ENCODE measurements at places on chromosomes 1 and 21.
A peak's percentile ranks its signal among the peaks of the same experiment; 100 is the strongest.

GRCh38 chr1:168085401-168085872, 51.3 kb downstream of the GPR161 start:
- no peak for DNase-seq

DNA sequence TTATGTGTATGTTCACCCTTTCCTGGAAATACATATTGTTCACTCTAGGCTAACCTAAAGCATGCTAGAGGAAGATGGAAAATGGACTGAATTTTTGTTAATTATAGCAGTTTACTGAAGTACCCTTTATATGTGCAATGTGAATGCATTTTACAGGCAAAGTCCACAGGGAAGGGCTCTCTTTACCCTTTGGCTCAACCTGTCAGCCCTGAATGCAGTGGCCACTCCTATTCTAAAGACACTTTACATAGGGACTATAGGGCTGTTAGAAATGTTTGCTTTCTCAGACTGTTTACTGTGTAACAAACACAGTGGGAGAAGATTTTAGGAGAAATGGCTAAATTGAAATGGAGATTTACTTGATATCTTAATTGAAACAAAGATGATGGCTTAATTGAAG, 78.5 kb downstream of the BRINP2 start:
- no peak for DNase-seq

- no peak for DNase-seq
These were observed 66.3 kb upstream of the EDEM3 start for GRCh38 chr1:184820956-184821355.

DNA sequence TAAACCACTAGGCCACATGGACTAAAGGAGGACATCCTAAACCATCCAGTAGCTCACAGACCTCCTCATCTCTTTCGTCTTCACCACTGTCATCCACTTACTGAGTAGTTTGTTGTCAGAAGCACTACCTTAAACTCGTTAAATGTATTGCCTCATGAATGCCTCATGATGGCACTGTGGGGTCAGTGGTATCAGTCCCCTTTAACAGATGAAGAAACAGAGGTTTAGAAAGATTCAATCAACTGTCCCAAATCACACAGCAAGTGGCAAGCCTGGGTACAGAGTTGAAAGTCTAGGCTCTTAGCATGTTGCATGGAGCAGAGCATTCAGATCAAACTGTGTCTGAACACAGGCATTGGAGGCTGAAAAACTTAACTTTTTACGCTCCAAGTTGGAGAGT, 183.6 kb upstream of the KIAA0040 start:
- DNase-seq, result no peak

- DNase-seq, result no peak
These were observed 93.0 kb upstream of the TENT5C start for GRCh38 chr1:117512728-117513321.

DNA sequence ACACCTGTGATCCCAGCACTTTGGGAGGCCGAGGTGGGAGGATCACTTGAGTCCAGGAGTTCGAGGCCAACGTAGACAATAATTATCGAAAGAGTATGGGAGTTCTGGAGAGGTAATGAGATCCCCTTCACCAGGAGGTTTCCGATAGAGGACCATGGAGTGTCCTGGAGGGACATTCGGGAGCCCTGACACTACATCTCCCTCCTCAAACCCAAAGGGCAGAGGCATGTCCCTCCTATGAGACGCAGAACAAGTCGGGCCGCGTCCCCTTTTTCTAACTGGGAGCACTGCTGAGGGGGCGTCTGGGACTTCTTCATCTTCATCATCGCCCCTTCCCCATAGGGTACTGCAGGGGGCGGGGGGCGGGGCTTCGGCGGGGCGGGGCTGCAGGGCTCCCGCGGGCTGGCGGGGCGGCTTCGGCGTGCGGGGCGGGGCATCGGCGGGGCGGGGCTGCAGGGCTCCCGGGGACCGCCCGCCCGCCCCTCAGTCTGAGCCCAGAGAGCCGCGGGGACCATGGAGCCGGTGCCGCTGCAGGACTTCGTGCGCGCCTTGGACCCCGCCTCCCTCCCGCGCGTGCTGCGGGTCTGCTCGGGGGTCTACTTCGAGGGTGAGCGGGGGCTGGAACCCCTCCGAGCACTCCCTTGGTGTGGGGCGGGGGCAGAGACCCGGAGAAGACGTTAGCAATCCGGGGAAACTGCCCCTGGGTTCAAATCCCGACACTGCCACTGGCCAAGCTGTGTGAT, at the start of gene THEMIS2:
Gene THEMIS2 (plus strand): TSS at position 486 of the 743 bp plus-strand sequence. CDS start 28 bp downstream, at position 514.
- DNase-seq, result peak; percentile 77

DNA sequence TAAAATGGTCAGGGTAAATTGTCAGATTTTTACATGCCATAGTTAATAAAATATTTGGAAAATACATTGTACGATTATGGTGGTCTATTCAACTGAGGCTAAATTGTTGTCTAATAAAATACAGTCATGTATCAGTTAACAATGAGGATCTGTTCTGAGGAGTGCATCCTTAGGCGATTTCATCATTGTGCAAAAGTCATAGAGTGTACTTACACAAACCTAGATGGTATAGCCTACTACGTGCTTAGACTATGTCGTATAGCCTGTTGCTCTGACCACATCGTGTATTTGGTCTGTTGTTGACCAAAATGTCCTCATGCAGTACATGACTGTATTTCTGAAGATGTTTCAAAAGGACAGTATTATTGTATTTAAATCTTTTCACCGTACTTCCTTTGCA, 5.2 kb downstream of the EEIG2 start:
- no peak for DNase-seq

- DNase-seq, result no peak
These were observed 88.4 kb downstream of the OLFML2B start for GRCh38 chr1:161935264-161935663.

GRCh38 chr1:76759950-76760349, 107.3 kb upstream of the ST6GALNAC5 start:
- no peak for DNase-seq

GRCh38 chr21:14592296-14593000, 46.3 kb upstream of the SAMSN1 start:
- no peak for DNase-seq

DNA sequence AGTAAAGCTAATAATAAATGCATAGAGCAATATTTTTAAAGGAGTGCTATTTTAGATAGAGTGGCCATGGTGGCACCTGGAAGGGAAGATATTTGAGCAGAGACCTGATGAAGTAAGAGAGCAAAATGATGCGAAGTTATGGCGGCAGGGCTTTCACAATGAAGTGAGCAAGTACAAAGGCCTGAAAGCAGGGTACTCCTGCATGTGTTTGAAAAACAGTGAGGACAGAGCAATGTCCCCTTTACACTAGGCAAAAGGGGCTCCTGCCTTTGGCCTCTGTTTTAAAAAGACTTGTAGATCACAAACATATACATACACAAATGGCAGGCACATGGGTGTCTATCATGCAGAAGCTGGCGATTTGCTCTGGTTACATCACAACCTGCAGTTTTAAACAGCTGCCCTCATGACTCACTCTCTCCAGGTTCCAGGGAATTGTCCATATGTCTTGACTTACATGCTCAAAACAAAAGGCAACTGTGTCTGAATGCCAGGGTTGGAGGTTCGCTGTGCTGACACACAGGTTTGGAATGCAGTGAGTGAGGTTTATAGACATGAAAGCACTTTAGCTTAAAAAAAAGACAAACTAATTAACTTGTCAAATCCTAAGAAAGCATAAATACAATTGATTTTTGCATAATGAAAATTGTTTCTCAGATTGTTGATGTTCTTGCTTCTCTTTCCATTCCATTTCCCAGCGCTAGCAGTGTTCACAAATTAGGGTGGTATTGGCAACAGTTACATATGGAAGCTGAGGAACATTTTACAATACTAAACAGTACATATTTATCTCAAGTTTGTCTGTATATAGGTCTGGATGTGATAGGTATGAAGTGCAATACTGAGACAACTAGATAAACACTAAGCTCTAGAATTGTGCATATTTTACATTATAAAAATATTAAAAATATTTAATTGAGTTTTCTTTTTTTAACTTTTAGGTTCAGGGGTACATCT, 313.9 kb downstream of the BARHL2 start:
- DNase-seq, result no peak

- DNase-seq, result no peak
These were observed 23.3 kb downstream of the ABCB10 start for GRCh38 chr1:229535230-229535629.

GRCh38 chr1:68495532-68495931, 1.4 kb downstream of the DEPDC1 start:
- DNase-seq, result no peak

DNA sequence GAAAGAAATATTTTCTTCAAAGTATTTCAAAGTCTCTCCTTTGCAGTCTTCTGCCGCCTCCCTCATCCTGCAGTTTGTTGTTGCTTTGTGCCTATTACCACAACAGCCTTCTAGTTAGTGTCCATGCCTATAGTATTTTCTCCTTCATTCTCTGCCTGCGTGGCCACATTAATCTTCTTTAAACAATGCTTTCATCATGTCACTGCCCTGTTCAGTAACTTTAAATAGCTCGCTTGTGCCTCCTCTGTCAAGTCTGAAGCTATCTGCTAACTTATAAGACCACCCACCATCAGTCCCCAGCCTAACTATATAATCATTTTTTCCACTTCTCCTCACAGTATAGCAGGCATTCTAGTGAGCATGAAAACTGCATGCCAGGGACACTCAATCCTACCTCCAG, 290.3 kb downstream of the PDE4B start:
- DNase-seq, result no peak

DNA sequence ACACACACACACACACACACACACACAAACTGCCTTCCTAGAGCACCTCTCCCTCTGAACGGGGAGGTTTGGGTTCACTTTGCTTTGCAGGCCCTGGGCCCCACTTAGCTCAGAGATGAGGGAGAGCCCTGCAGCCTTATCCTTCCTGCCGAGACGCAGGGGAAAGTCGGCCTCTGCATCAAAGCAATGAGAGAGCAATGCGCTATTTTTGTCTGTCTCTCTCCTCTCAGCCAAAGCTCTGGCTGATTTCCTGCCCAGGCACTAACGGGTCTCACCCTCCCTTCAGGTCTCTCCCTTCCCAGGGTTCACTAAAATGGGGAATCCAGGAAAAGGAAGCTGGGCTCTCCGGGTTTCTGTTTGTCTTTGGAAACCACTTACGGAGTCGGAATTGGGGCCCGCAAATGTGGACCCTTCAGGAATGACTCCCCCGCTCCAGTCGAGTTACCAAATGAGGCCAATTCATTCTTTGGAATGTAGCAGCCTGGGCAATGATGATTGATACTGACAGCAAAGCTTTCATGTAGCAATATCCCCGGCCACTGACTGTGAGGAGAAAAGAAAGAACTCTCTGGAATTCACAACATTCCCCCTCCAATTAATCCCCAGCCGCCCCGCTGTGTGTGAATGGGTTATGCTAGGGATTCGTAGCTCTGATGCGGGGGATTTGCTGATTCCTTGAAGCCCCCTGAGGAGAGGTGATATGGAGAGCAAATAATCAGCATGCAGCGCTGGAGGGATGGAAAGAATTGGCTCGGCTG, 61.5 kb upstream of the WLS start:
- DNase-seq, result no peak

DNA sequence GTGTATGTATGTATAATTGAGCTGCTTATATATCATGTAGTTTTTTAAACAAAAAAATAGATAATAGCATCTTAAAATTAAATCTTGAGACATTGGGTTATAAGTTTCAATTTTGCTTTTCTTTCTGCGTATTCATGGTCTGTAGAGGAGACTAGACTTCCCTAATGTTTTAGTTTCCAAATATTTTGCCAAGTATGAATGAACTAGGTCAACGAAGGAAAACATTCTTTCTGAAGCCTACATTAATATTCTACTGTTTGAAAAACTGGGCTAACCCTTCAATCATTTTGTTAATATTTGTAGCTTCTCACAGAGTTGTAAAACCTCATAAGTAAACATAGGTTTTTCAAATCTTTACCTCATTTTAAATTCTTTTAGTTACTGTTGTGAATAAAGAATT, 592.7 kb downstream of the USP25 start:
- DNase-seq, result no peak

DNA sequence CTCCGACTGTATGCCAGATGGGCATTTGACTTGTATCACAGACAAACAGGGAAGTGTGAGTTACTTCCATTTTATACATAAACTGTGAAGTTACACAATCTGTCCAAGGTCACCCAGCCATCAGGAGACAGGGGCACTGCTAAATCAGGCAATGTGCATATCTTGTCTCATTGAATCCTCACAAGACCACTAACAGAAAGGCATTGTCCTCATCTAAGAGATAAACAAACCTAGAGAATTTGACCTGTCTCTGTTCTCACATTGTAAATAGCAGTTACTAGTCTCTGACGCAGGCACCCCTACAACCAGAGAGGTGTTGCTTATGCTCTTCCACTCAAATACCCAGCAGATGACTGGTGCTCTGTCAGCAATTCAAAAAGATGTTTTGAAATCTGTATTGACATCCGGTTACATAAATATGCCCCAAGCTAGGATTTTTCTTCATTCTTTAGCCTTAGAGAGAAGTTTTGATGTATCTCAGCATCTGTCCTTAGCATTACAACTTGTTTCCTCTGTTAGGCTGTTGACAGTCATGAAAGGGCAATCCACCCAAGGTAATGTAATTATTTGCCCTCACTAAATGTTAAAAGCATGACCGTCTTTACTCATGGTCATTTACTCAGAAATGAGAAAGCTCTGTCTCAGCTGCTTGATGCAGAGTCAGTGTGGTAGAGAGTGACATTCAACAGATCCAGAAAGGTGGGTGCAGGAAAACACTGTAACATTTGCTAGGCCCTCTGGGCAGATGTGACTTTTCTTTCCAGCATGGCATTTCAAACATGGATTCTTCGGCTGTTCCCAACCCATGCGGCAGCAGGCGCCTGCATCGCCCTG, 51.9 kb upstream of the ZNF326 start:
- no peak for DNase-seq

GRCh38 chr1:223405507-223405906, 12.3 kb downstream of the CCDC185 start:
- DNase-seq, result no peak

- no peak for DNase-seq
These were observed 259.2 kb upstream of the NFIA start for GRCh38 chr1:60823151-60823550.

DNA sequence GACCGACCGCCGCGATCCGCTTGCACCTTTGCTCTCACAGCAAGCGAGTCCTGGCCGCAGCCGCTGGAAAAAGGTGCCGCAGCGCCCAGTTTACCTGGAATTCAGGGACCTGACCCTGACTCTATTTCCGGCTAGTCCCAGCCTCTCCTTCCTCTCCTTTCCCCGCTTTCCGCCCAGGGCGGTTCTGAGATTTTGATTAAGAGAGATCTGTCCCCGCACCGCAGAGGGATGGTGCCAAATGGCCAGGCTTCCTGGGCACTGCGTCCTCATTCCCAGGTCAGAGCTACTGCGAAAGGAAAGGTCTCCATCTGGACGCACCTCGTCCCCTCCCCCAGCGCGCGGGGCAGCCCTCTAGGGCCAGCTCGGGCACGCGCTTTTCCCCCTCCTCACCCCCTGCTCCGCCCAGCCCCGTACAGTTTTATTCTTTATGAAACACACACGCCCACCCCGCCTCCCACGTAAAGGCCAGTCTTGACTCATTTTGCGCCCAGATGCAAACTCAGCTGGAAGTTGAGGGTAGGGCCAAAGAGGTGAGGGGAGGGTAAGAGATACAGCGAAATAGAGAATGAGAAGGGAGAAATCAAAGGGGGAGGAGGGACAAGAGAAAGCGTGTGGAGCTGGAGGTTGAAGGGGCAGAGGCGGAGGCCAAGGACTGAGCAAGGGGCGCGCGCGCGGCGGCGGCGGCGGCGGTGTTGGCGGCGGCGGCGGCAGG, 411.8 kb upstream of the ESRRG start:
- no peak for DNase-seq

- no peak for DNase-seq
These were observed 7.1 kb downstream of the SLC66A1 start for GRCh38 chr1:19319196-19319595.

- no peak for DNase-seq
These were observed 653 bp downstream of the FNDC10 start for GRCh38 chr1:1599030-1599934.

- DNase-seq, result no peak
These were observed 123.7 kb downstream of the MATN1 start for GRCh38 chr1:30599721-30600120.

All from T follicular helper cell (primary cell).